Activated CD4-positive, alpha-beta T cell treated with anti-CD3 and anti-CD28 coated beads, Interleukin-2, amount 50 U/mL, for 1 hour (primary cell): ENCODE measurements at places on chromosomes 13 and 19.

DNA sequence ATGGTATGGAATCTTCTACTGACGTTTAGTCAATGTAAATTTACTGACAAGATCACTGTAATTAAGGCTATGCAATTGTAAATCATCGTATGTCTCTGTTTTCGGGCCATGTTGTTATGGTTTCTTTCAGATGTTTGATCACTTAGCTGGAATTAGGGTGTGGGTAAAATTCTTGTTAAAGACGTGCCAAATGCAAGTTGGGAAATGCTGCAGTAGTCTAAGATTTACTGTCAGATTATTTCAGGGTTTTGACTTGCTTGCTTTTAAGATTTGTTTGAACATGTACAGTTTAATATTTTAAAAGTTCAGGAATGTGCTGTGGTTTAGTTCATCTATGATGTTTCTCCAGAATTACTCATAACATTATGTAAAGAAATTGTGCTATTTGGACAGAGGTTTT, 10.8 kb downstream of the NDFIP2 start:
- DNase-seq, result no peak

DNA sequence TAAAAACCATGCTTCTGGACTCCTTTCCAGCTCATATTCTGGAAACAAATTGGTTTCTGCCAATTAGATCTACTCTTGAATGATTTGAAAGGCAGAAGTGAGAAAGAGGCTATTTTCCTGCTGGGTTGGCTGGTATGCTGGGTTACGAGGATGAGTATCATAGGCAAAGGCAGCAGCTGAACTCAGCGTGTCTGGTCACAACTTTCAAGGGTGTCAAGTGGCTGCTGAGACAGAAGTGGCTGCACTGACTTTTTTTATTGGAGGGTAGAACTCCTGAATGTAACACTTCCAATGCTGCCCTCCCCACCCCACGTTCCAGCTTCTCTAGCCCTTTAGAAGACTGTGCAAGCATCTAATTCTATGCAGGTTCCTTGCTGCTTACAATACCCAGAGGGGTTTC, 8.3 kb upstream of the DZIP1 start:
- DNase-seq, result no peak

DNA sequence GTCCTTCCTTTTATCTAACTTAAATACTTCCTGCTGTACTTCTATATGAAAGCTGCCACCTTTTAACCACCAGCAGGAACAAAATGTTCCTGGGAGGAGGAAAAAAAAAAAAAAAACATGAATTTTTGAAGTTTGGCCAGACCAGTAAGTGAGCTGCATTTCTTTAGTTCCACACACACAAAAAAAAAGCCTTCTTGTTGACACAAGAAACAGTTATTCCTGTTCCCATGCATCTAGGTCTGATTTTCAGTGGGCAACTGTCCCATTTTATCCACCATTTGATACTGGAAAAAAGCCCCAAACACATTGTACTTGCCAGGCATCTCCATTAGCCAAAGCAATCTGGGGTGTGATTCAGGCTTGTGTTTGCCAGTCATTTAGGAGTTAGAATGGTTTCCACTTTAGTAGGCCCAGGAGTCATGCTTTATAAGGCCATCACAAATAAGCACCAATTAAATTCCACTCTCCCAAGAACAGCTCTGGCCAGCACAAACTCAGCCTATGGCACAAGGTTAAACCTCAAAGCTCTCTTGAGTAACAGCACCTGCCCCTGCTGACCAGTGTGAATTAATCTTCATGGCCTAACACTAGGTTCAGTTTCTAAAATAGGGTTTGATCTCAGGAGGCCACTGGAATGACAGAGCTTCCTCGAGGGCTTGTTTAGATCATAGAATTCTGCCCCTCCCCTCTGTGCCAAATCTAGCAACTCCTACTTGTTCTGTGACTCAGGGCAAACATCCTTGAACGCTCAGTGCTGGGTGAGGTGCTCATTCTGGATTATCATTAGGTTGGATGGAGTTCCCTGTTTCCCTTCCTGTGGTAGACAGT, 67.1 kb downstream of the NUFIP1 start:
- DNase-seq, result no peak

DNA sequence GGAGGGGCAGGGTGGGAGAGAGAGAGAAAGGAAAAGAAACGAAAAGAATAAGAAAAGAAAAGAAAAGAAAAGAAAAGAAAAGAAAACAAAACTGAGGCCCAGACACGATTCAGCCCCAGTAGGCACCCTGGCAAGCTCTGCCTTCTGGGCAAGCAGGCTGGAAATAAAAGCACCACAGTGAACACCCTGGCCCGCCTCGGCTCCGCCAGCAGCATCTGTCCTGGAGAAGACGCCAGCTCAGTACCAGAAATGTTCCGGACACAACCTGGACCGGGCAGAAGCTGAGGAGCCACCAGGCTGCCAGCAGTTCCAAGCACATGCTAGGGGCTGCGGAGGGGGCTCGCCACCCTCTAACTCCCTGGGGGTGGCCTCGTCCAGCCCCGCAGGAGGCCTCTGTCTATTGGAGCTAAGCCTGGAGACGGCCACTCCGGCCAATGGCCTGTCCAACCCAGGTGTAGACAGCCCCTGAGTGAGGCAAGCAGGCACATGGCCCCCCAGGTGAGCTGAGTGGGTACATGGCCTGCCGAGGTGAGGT, 11.4 kb upstream of the CPAMD8 start:
- no peak for DNase-seq

DNA sequence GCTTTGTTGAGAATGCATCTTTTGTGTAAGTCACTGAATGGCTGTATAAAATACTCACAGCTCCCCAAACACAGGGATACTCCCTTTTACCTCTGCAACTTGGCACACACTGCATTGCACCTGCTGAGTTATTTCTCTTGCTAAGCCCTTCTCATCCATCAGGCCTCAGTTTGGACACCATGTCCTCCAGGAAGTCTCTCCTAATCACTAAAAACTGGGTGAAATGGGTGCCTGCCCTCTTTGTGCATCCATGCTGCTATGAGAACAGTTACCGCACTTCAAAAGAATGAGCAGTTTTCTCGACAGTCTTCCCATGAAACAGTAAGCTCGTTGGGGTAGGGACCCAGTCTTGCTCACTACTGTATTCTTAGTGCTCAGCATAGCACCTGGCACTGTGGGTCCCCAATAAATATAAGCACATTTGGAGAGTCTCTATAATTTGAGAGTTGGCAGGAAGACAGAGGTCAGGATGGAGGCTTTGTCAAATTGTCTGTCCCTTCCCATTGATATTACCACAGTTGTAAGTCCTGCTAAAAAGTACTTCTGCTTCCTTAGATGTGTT, 4.6 kb upstream of the SLC25A30 start:
- no peak for DNase-seq

GRCh38 chr19:38387550-38388348, at the start of gene GGN:
GGN (minus strand) TSS chr19:38388034; CDS start chr19:38387261, 773 bp downstream.
- peak; percentile 77 for DNase-seq

DNA sequence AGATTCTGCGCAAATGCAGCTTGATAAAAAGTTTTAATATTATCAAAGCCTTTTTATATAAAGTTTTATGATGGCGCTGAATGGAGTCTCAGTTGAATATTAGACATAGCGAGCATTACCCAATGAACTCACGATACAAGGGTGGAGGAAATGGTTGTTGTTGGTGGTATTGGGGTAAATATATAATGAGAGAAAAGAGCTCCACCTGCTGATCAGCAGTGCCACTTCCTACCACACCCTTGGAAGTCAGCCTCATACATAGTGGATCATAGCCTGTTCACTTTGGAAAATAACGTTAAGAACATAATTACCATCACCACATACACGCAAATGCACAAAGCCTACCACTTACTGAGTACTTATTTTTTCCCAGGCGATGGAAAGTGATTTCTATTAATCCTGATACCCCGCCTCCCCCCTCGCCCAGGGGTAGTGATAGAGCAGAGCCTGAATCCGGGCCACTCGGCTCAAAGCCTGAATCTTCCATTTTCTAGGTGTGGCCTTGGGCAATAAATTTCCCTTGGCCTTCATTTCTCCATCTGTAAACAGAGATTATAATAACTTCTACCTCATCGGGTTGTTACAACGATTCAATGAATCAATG, 358.3 kb downstream of the KLF5 start:
- DNase-seq, result no peak

- no peak for DNase-seq
Observed at GRCh38 chr13:90105276-90105675, 1242.2 kb upstream of the MIR17HG start.

- DNase-seq, result no peak
Observed at GRCh38 chr19:50512112-50512998, 1.4 kb downstream of the ASPDH start.

DNA sequence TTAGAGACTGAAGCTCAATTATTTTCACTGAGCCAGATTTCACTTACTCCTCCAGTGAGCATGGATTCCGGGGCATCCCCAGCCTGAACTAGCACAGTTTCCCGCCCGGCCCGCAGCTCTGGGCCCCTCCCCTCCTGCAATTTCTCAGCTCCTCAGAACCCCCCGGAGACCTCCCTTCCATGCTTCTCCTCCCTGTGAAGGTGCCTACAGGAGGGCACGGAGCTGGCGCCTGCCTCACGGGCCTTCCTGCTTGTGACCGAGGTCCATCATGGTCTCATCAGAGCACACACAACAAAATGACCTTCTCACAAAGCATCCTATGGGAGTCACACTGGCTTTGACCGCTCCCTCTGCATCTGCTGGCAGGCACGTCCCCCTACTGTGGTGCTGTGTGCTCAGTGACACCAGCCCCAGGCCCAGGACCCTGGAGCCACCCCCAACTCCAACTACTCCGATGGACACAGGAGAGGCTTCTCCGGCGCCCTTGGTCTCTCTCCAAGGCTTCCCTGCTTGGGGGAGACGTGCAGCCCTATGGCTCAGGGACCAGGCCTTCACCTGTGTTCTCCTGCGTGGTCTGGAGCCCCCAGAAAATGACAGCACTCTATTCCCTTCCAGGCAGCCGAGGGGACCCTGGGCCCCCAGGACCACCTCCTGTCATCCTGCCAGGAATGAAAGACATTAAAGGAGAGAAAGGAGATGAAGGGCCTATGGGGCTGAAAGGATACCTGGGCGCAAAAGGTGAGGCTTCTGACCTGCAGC, 77.1 kb downstream of the RAB20 start:
- no peak for DNase-seq

- DNase-seq, result no peak
Observed at GRCh38 chr13:113637262-113638160, 20.5 kb downstream of the ATP4B start.

GRCh38 chr19:34041925-34042521, 130.3 kb upstream of the LSM14A start:
- peak; percentile 71 for DNase-seq

GRCh38 chr13:58823701-58824100, 1192.2 kb downstream of the PCDH17 start:
- DNase-seq, result no peak

- DNase-seq, result no peak
Observed at GRCh38 chr19:13122275-13122878, 4.3 kb downstream of the NACC1 start.

- no peak for DNase-seq
Observed at GRCh38 chr19:3862826-3863500, 5.9 kb downstream of the ZFR2 start.

- no peak for DNase-seq
Observed at GRCh38 chr19:3968556-3969434, 2.1 kb downstream of the DAPK3 start.

- DNase-seq, result no peak
Observed at GRCh38 chr13:43784496-43784895, 2.3 kb downstream of the ENOX1 start.

DNA sequence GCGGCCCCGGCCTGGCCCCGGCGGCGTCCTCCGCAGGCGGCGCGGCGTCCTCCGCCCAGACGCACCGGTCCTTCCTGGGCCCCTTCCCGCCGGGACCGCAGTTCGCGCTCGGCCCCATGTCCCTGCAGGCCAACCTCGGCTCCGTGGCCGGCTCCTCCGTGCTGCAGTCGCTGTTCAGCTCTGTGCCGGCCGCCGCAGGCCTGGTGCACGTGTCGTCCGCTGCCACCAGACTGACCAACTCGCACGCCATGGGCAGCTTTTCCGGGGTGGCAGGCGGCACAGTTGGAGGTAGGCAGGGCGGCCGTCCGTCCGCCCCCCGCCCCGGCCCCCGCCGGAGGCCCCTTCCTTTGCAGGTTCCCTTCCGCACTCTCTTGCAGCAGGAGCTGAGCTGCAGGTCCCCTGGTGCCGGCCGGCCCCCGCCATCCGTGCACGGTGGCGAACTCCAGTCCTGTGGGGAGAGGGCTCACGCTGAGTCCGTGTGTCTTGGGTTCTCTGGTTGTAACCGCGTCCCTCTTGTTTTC, 9.2 kb downstream of the PLEKHJ1 start:
- DNase-seq, result no peak

GRCh38 chr13:32126278-32126677, 94.7 kb downstream of the FRY start:
- no peak for DNase-seq

DNA sequence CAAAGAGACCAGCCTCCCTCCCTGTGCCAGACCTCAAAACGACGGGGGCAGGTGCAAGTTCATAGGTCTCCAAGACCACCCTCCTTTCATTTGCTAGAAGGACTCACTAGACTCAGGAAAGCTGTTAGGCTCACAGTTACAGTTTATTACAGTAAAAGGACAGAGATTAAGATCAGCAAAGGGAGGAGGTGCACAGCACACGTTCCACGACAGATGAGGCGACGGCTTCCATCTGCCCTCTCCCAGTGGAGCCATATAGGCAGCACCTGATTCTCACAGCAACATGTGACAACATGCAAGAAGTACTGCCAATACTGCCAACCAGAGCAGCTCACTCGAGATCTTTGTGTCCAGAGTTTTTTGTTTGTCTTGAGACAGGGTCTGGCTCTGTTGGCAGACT, 9.4 kb upstream of the CEACAM19 start:
- DNase-seq, result no peak

GRCh38 chr19:54431255-54431838, 16.1 kb downstream of the TTYH1 start:
- no peak for DNase-seq

DNA sequence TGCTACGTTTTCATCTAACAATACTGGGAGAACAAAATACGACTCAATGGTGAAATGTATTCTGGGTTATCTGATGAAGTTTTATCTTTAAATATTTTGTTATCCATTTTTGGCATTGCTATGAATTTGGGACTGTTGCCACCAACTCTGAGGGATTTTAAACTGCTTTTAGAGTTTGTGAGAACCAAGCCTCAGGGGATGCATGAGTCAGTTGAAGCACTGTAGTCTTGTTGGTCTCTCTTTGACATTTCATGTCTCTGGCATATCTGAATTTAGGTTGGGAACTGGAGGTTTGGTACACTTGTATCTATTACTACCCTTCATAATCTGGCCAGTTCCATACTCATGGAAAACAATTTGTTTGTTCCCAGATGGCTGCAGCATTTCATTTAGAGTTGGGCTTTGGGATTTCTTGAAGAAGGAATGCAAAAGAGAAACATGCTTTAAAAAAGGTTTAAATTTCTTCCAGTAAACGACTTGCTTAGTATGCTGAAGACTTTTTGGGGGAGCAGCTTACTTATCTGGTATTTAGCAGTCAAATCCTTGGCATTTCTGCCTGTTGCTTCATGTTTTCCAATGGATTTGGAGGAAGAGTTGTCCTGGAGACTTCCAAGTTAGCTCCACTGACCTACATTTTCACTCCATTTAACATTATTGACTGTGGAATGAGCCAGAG, 28.9 kb downstream of the ARHGEF7 start:
- no peak for DNase-seq

- no peak for DNase-seq
Observed at GRCh38 chr13:95541308-95541707, 11.2 kb upstream of the CLDN10 start.
